ENCODE measurements at places on chromosomes 3 and 15.
A peak's percentile ranks its signal among the peaks of the same experiment; 100 is the strongest.

DNA sequence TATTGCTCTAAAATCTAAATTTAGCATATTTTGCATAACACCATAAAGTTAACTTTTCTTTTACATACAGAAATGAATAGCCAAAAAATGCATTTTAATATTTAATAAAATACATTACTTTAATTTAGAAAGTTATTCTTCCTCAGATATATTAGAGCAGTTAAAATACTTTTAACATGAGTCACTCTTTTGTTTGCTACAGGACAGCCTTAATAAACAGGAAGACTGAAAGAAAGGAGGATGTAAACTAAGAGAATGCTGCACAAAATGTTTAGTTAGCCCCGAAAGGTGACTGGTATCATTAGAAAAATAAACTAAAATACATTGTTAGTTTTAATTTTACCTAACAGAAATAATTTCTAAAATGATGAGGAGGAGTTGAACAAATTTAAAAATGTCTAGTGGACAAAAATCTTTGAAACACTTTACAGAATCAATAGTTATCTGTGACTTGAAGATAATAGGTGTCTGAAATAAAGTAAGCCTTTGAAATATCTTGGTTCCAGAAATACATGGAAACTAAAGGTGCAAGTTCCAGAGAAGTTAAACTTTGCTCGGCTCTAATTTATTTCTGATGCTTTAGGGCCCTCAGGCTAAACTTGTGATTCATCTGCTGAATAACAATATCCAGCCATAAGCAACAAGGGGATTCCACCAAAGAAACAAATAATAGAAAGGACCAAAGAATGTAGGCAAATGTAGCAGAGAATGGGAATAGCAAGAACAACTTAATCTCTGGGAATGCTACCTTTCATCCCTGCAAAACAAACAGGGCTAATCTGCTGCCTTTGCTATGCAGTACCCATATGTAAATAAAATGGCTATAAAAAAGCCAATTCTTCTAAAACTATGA, 138.3 kb upstream of the UBP1 start:
- no peak for DNase-seq

GRCh38 chr3:138241676-138242075, 54.6 kb downstream of the ARMC8 start:
- no peak for DNase-seq

GRCh38 chr3:73812054-73812453, 187.3 kb upstream of the PDZRN3 start:
- no peak for DNase-seq

DNA sequence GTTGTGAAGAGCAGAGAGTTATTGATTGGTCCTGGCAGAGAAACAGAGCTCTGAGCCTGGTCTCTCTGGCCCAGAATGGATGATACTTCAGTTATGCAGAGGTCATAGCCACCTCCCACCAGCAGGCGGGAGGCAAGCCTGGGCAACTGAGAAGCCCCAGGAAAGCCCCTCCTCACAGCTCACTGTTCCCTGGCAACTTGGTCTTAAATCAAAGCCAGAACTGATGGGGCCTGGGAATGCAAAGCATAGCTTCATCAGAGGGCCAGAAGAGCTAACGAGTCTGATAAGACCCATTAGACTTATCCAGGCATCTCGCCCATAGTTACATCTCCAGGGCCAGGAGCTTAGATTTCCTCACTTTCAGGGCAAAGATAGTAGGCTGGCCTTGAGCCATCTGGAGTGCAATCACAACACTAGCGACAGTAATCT, 5.5 kb upstream of the COLQ start:
- no peak for DNase-seq

DNA sequence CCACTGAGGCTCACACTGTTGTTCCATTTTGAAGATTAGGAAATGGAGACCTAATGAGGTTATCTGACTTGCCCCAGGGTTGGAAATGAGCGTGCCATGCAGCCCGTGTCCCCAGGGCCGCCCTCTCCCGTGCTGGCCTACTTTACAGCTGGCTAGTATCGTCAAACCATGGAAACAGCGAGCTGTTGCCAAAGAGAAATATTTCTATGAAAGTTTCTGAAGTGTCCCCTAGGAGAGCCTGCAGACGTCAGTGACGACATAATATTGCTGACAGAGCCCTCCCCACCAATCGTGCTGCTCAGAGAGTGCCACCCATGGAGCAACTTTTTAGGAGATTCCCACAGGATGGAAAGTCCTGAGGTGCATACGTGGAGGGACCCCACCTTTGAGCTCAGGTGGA, 11.2 kb upstream of the FAM174B start:
- no peak for DNase-seq

- DNase-seq: no peak
Observed at GRCh38 chr3:43194490-43195114, 88.7 kb upstream of the POMGNT2 start.

- DNase-seq: no peak
Observed at GRCh38 chr15:97129674-97130073, 799.2 kb downstream of the NR2F2 start.

DNA sequence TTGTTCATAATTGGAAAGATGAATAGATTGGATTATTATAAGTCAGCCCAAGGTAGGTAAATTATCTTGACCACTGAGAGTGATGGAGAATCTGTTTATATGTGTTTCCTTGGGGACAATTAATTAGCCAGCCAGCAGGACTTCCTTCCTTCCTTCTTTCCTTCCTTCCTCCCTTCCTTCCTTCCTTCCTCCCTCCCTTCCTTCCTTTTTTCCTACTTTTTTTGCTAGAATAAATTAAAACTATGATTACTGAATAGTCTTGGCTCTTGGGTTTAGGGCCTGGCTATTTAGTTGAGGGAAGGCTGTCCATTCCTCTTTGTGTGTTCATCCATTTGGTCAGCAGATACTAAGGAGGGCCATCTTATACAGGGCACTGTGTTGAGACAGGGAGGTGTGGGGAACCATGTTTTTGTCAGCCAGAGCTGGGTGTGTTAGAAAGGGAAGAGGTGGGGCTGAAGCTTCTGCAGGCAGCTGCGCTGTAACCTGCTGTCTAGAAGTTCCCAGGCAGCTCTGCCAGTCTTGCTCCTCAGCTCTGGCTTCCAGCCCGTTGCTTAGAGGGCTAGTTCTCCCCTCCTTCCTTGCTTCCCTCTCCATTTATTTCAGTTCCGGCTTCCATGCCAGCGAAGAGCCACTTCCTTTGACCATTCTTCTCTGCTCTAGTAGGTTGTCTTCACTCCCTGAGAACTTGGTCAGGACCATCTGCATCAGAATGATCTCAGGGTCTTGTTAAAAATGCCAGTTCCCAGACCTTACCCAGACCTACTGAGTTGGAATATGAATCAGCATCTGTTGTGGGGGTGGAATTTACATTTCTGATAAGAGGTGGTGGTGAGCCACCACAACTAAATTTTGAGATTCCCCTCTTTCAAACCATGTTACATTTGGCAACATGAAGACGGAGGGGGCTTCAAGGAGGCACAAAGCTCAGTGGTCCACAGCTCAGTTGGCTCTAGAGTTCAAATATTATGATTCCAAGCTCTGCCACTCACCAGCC, 113.9 kb downstream of the DGKG start:
- no peak for DNase-seq

- no peak for DNase-seq
Observed at GRCh38 chr3:8450618-8451017, 51.0 kb upstream of the LMCD1 start.

DNA sequence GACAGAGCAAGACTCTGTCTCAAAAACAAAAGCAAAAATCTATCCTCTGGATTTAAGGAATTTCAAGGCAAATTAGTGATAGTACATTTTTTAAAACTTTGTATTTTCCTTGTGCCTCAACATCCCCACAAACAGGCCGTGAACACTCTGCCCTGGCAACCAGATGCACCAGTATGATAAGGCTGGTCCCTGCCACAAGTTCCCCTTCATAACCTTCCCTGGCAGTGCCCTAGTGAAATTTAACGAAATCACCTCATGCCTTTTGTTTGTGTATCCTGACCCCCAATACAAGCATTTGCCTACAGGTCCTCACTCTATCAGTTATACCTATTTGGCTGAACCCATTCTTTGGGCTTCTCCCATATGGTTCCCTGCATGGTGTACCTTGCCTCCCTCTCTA, 107.4 kb upstream of the FLNB start:
- DNase-seq: no peak

DNA sequence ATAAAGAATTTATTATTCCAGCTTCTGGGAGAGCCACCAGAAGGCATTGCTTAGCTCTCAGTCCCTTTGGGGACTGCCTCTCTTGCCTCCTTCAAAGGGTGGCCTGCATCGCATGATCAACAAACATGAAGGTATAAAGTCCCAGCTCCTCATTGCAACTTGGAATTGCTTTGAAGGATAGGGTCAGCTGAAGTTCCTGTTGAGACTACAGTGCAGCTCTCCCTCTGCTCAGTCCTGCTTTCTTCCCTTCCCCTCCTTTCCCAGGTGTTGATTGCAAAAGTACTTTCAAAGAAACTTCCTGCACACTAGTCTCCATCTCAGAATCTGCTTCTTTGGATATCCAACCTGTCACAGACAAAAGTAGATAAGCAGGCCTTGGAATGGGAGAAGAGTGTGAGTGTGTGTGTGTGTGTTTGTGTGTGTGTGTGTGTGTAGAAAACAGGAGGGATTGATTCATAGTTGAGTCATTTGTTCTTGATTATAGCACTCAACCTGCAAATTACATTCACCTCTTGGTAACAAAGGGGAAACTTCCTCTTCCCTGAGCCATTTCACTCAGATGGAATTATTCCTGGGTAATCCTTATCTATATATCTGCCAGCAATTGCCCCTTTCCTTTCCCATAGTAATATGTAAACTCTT, 13.7 kb downstream of the CCR8 start:
- no peak for DNase-seq

GRCh38 chr3:112811131-112811884, 35.4 kb downstream of the CD200R1L start:
- DNase-seq: peak; percentile 33

DNA sequence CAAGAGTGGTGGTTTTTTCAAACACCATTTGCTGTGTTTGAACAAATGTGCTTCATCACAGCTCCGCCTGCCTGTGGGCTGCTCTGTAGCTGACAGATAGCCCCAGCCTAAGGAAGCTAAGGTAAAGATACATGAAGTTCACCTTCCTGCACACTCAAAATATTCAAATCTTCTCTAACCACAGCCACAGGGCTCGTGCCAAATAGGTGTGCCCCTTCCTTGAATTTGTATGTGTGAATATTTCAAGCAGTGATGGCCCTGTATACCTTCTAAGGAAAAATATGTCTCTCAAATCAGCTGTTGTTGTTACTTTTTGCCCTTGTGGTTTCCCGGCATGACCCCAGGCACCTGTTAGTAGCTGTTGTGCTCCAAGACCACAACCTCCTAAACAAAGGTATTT, 92.8 kb downstream of the CCNL1 start:
- DNase-seq: no peak

GRCh38 chr3:190131329-190131728, 10.6 kb upstream of the P3H2 start:
- no peak for DNase-seq

DNA sequence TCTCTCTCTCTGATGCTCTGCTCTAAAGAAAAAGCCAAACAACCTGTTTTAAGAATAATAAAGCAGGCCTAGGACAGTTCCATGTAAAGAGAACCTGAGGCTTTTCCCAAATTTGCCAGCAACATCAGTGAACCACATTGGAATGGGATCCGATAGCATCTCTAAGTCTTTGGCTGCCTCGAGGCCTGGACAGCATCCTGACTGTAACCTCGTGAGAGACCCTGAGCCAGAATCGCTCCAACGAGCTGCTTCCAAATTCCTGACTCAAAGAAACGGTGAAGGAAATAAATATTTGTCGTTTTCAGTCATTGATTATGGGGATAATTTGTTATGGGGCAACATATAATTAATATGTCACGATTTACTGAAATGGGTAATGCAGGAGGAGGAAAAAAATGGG, 1012.8 kb downstream of the ROBO2 start:
- DNase-seq: no peak

DNA sequence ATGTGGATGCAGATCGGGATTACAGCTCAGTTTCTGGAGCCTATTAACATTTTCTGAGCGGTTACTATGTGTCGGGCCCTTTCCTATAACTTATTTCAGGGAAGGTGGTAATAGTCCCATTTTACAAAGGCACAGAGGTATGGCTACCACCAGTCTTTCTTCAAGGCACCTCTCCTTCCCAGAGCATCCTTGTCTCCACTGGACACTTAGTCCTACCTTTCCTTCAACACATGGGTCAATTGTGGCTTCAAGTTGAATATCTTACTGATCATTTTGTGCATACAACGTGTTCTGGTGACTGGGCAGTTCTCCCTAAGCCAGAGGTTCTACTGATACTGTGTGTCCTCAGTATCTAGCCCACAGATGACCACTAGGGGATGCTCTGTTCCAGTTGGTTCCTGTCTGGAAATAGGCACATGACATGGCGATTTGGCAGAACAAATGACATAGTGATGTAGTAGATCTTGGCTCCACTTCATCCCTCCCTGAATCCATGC, 60.7 kb upstream of the CMTM8 start:
- peak; percentile 68 for DNase-seq
